Fibroblast of gingiva (primary cell): ENCODE measurements at places on chromosomes 12 and 14.

DNA sequence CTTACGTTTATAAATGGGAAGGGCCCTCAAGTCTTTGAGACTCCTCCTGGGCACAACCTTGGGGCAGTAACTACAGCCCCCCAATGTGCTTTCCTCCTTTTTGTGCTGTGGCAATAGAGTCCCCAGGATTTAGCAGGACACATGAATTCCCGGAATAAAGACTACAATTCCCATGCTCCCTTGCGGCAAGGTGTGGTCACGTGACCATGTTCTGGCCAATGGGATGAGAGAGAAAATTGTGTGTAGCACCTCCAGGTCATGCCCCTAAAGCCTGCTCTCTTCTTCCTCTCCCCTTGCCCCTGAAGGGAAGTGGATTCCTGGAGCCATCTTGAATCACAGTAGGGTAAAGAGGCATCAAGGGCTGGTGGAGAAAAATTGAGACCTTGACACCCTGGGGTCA, 295.1 kb upstream of the SFSWAP start:
- DNase-seq, result no peak

GRCh38 chr12:6198985-6199530, 1.1 kb upstream of the CD9 start:
- no peak for DNase-seq

GRCh38 chr12:5916785-5917290, 28.2 kb downstream of the ANO2 start:
- no peak for DNase-seq

GRCh38 chr14:37019488-37019887, 152.9 kb downstream of the SLC25A21 start:
- DNase-seq, result no peak

DNA sequence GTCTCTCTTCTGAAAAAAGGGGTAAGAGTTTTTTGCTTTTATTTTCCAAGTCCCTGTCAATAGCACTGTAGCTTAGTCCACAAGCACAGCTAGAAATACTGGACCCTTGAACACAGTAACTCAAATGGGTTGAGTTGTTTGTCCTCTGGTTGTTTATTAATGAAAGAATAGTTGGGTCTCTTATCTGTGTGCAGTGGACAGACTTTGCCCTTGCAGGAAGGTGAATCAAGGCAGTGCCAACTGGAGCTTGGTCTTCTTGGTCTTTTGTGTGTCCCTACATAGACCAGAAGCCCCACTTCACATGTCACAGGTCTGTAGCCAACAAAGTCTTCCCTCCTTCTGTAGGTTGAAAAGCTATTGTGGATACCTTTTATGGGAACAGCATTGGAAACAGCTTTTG, 322.0 kb downstream of the AACS start:
- no peak for DNase-seq

GRCh38 chr12:52063981-52064649, 5.7 kb upstream of the ATG101 start:
- peak; percentile 72 for DNase-seq

- no peak for DNase-seq
These were observed at the start of gene ANO2 for GRCh38 chr12:5945071-5946008. Gene ANO2 (minus strand): TSS chr12:5945259. CDS start chr12:5945217, 42 bp downstream.

DNA sequence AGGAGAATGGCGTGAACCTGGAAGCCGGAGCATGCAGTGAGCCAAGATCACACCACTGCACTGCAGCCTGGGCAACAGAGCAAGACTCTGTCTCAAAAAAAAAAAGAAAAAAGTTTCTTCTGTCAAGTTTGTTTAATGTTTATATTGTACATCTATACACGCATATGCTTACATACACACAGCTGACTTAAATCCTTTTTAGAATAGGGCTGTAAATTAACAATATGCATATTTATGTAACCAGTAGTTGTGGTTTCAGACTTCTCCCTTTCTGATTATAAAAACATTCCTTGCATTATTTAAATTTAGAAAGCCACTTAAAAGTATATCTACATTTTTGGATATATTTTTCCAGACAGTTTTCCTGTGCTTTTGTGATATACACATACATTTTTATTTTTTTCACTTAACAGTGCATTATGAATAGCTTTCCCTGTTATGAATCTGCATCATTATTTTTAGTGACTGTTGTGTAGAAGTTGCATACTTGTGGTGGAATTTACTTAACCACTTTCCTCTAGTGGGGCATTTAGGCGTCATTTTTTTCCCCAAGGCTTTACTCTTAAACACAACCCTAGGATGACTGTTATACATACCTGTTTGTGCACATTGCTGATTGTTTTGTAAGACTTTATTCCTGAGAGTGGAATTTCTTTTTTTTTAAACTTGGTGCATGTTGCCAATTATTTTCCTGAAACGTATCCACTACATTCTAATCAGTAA, 29.4 kb downstream of the POLR3B start:
- peak; percentile 14 for DNase-seq

GRCh38 chr14:99769123-99769522, 24.1 kb upstream of the EML1 start:
- no peak for DNase-seq

GRCh38 chr12:57370696-57371095, 60.1 kb downstream of the R3HDM2 start:
- peak; percentile 64 for DNase-seq

DNA sequence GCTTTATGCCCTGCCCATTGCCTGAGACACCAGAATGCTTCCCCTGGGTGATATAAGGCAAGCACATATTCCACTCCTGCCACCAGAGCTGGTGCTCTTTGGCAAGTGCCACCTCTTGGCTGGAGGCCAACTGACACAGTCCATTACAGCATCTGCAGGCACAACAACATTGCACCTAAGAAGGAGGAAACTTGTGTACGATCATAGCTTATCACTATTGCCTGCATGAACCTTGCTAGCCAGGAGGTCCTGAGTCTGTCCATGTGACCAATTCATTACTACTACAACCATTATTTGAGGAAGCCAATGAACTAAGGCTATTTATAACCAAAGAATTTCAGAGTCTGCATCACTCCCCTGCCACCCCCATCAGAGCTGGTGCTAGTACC, 119.8 kb upstream of the SCAF11 start:
- DNase-seq, result no peak

DNA sequence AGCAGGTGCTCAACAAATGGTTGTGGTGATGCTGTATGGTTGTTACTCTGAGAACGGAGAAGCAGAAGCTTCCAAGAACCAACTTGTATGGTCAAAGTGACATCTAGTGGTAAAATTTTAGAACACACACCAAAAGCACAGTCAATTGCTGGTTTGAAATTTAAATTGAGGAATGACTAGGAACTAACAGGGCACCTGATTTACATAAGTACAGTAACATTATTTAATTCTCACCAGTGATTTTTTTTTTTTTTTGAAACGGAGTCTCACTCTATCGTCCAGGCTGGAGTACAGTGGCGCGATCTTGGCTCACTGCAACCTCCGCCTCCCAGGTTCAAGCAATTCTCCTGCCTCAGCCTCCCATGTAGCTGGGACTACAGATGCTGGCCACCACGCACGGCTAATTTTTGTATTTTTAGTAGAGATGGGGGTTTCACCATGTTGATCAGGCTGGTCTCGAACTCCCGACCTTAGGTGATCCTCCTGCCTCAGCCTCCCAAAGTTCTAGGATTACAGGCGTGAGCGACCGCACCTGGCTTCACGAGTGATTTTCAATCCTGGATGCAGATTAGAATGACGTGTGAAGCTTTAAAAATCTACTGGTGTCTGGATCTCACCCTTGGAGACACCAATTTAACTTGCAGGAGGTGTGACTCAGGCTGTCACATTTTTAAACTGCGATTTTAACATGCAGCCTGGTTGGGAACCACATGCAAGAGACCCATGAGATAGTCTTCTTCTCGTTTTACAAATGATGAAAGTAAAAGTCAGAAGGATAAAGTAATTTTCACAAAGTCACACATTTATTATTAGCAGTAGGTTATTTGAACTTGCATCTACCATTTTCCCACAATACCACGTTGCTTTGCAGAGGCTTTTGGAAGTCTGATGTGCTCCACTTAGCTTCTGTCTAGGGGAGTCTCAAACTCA, 14.1 kb upstream of the NUMB start:
- peak; percentile 71 for DNase-seq

DNA sequence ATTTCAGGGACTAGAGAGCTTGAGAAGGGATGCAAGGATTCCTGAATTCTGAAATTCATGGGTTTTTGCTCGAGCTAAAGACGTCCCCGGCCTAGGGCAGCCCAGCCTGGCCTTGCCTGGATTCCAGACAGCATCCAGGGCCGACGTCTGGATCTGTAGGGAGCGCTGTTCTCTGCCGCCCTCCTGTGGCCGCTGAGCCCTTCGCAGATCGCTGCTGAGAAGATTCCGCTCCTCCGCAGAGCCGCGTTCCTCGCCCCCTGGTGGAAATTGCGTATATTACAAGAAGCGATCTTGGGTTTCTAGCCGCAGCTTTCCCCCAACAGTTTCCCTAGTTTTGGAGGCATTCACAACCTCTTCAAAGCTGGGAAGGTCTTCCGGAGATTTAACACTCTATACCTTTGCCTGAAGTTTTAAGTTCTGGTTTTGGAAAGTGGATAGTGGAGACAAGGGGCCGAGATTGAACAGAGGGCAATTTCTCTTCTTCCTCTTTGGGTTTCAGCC, 5.1 kb downstream of the CISTR start:
- DNase-seq, result peak; percentile 85

- DNase-seq, result no peak
These were observed 16.7 kb downstream of the CLSTN3 start for GRCh38 chr12:7146906-7147305.

DNA sequence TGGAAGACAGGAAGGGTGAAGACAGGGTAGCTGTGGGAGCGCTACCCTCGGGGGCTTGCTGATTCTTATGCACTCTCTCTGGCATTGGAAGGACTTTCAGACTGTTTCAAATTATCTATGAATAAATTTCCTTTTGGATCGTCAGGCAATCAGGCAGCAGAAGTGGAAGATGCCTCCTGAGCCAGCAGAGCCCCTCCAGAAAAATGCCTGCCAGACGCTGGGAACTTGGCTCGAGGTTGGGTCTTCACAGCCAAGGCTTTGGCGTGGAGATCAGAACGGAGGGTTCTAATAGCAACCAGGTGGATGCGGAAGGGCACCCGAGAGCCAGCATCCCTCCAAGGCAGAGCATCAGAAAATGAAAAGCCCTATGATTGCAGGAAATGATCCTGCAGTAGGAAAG, 119.2 kb upstream of the RFLNA start:
- DNase-seq, result no peak

DNA sequence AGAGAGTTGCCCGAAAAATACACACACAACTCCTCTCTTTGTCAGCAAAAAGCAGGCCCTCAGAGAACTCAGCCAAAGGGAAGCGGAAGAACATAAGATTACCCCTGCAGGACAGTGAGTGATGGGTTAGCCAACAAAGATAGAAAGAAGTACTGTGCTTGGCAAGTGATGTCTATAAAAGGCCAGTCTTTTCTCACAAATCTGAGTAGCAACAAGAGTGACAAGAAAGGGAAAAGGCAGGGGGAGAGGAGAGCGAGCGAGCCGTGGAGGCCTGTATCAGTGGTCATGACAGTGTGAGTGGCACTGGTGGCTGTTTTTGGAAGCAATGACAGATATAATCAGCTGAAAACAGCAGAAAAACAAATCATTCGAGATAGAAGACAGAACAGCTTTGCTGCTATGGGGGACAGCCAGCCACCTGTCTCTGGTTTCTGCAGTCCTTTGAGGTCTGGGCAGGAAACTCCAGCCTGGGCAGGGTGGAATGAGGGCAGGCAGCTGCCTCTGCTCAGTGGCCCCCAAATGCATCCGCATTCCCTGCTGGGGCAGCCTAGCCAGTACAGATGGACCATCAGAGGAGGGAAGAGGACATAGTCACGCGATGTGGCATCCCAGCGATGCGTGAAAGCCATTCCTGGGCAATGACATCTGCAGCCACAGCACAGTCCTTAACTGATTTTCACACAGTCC, 74.7 kb downstream of the TRIM9 start:
- peak; percentile 28 for DNase-seq

DNA sequence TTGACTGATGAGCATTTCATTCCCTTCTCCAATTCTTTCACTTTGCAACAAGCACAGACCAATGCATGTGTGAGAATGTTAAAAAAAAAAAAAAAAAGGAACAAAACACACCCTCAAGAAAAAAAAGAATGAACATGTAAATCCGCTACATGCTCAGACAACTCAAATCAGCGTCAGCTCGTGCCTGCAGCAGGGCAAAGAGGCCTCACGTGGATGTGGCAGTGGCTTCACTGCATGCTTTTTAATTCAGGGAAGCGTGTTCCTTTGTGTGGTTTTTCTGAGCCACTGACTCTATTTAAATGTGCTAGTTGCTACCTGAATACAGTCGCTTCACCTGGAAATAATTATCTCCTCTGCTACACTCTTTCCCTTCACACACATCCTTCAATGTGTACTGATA, 55.1 kb downstream of the PPP1R36 start:
- no peak for DNase-seq

- no peak for DNase-seq
These were observed at the start of gene SLC7A7 for GRCh38 chr14:22814941-22815713. Gene SLC7A7 (minus strand): TSS chr14:22815435. CDS start chr14:22813398, 2,037 bp downstream.

DNA sequence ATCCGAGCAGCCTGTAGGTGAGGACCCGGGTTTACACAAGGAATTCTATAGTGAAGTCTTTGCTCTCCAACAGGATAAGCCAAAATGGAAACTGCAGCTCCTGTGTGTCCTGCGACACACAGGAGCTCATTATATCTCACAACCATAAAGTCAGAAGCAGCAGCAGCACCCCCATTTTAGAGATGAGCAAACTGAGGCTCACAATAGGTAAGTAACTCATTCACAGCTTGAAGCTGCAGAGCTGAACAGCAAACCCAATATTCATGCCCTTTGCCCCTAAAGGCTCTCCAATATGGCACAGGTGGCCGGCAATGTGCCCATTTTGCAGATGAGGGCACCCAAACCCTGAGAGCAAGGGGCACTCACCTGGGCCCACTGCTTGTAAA, 4.6 kb downstream of the NCOR2 start:
- no peak for DNase-seq

GRCh38 chr12:2185751-2186341, 133.1 kb downstream of the CACNA1C start:
- DNase-seq, result no peak
